ENCODE measurements at places on chromosomes 12 and 14.

GRCh38 chr14:70830998-70831781 lies 21.9 kb upstream of the MAP3K9 start:
- DNase-seq: no peak

DNA sequence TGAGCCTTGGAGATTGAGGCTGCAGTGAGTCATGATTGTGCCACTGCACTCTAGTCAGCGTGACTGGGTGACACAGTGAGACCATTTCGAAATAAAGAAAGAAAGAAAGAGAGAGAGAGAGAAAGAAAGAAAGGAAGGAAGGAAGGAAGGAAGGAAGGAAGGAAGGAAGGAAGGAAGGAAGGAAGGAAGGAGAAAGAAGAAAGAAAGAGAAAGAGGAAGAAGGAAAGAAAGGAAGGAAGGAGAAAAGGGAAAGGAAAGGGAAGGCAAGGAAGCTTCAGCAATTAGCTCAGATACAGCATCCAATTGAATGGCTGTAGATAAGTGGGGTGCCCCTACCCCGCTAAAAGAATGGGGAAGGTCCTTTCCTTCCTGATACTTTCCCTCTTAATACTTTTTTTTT lies 9.5 kb upstream of the NAA30 start:
- no peak for DNase-seq

DNA sequence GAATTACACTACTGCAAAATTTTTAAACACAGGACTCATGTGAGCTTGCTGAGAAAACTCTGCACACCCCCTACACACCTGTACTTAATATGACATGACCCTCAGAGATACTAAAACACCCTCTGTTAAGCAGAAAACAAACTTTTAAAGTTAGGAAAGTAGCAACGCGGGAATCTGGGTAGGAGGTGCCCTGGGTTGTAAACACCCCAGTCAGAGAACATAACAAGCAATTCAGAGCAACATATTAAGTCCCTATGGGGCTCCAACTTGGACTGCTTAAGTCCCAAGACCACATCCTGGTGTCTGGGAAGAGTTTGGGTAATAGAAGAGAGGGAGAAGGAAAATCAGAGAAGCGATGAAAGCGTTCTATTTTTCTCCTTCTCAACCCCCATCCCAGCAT lies 1.2 kb downstream of the ATF7 start:
- DNase-seq: no peak

DNA sequence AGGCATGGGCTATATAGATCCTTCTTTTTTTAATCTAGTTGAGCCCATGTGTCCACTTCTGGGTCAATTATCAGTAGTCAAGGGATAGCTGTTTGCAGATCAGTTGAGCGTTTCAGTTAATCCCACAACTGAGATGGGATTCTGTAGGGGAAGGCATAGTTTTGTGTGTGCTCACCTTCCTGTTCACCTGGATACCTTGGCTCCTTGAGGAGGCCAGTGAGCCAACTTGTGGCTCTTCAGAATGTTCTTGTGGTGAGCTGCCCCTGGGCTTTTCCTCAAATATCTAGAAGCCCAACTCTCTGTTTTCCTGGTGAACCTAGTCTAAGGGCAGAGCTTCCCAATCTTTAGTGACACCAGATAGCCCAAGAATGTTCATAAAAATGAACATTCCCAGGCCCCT lies 302.9 kb upstream of the TBX3 start:
- DNase-seq: no peak

- peak; percentile 72 for DNase-seq
Measured at GRCh38 chr14:29637411-29637810, 290.2 kb downstream of the PRKD1 start.

GRCh38 chr12:110365489-110366320 lies 37.8 kb downstream of the ANAPC7 start:
- DNase-seq: no peak

DNA sequence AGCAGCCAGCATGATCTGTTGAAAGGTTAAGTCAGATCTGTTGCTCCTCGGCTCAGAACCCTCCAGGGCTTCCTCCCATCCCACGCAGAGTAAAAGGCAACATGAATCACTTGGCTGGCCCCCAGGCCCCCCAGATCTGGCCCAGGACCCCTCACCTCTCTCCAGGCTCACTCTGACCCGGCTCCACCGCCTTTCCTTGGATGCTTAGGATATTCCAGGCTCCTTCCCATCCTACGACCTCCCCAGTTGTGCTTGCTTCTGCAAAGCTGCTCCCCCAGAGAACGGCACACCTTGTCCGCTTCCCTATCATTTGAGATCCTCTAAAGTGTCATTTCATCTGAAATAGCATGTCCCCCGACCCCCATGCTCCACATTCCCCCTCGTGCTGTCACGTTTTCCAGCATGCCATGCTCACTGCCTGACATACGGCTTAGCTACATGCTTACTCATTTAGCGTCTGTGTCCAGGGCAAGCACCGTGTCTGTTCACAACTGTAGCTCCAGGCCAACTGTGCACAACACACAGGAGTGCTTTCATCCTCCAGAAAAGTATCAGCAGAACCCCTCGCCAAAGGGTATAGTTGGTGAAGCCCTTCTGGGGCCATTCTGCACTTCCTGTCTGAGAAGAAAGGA lies 33.6 kb upstream of the BDKRB2 start:
- no peak for DNase-seq

- no peak for DNase-seq
Measured at GRCh38 chr12:96510306-96510764, 21.0 kb downstream of the CFAP54 start.

- no peak for DNase-seq
Measured at GRCh38 chr14:92701826-92702225, 46.6 kb downstream of the LGMN start.

- no peak for DNase-seq
Measured at GRCh38 chr12:95169368-95169767, 47.9 kb downstream of the FGD6 start.

DNA sequence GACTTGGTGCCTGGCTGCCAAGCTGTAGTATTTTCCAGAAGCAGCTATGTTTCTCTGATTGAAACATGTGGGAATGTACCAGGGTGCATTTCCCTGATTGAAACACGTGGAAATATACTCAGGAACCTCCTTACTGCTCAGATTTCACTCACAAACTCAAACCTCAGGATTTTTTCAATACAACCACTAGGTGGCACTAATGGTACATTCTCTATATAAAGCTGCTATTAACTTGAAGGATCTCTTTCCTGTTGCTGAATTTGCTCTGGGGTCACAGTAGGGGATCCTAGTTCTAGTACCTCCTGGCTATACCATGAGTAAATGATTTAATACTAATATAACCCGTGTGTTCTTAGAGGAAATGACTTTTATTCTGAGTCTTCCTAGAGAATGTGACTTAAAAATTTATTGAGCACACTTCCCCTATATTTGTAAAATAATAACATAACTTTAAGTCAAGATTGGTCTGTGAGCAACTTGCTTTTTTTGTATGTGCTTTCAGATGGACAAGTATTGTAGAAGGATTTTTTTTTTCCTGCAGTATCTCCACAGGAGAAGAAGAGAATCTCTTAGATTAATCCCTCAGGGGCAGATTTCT lies 173.8 kb upstream of the MIS18BP1 start:
- peak; percentile 70 for DNase-seq

DNA sequence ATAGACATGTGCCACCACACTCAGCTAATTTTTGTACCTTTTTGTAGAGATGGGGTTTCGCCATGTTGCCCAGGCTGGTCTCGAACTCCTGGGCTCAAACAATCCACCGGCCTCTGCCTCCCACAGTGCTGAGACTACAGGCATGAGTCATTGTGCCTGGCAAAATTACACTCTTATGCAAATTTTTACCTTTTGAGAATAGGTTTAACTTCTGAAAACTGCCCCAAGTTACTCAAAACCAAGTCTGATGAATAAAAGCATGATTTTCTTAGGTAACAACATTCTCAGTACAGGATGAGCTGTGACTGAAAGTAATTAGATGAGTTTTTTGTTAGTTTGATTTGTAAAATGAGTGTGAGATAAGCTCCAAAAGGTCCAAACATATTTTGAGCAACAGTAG lies 166.0 kb downstream of the RPS29 start:
- no peak for DNase-seq

- DNase-seq: no peak
Measured at GRCh38 chr12:132606927-132607326, 3.5 kb downstream of the LRCOL1 start.

DNA sequence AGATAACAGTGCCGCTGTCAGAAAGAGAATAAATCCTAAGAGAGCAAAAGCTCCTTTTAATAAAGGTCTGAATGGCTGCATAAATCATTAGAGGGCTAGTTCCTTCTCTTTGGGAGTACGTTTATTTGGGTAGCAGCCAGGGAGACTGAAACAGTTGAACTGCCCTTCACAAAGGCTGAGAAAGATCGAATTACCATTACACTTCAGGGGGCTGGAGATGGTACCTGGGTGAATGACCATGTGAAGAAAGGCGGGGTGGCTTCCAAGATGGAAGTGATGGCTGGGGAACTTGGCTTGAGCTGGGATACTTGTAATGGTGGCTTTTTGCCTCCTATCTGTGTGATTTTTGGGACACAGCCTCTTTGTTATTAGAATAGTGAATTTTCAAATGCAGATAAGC lies 1.7 kb upstream of the FGD4 start:
- peak; percentile 45 for DNase-seq

DNA sequence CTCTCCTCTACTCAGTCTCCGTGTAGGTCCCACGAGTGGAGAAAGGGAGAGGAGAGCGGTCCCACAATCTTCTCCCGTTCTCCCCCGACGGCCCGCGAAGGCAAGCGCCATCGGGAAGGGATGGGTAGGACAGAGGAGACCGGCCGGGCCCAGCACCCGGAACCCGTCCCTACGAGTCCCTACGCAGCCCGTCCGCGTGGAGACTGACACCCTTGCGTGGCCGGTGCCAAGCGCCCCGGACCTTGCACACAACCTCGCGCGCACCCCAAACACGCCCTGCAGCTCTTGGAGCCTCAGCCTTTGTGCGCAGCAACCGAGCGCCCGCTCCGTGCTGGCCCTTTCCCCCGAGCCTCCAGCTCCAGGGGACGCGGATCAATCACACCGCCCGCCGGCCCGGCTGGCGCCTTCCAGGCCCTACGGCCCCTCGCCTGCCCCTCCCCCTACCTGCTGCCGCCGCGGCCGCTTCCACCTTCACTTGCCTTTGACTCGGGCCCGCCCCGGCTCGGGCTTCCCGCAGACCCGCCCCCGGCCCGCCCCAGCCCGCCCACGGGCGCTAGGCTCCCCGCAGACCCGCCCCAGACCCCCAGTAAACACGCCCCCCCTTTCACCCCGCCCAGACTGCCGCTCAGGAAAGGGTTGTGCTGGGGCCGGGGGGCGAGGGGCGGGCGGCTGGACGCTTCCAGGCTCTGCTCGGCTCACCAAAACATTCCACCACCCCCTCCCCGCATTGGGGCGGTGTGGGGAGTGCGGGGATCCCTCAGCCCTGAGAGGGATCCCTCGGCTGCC lies at the start of gene NDRG2:
Gene NDRG2, minus strand, starts transcription at position 477 of the 786 bp plus-strand sequence. CDS start 1,746 bp downstream, outside the sequence.
- DNase-seq: peak; percentile 27

GRCh38 chr12:5222011-5222461 lies 178.4 kb downstream of the KCNA5 start:
- DNase-seq: peak; percentile 85

DNA sequence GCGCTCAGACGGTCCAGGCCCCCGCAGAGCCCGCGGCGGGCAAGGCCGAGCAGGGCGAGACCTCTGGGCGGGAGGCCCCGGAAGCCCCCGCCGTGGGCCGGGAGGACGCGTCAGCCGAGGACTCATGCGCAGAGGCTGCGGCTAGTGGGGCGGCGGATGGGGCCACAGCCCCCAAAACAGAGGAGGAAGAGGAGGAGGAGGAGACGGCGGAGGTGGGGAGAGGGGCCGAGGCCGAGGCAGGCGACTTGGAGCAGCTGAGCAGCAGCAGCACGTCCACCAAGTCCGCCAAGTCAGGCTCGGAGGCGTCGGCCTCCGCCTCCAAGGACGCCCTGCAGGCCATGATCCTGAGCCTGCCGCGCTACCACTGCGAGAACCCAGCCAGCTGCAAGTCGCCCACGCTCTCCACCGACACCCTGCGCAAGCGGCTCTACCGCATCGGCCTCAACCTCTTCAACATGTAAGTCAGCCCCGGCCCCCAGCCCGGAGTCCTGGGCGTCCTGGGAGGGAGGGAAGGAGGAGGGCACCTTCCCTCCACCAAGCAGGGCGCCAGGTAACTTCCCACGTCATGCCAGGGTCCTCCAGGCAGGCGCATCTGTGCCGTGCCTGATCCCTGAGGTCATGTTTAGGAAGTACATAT lies 72.4 kb downstream of the IQSEC3 start:
- no peak for DNase-seq
